ENCODE measurements at places on chromosomes 1 and 21.

- peak; percentile 59 for DNase-seq
These were observed 415.9 kb downstream of the PTPRC start for GRCh38 chr1:199054694-199055093.

- peak; percentile 14 for DNase-seq
These were observed 57.7 kb upstream of the F3 start for GRCh38 chr1:94599095-94599813.

GRCh38 chr1:17274186-17275170 lies 25.6 kb downstream of the PADI3 start:
- no peak for DNase-seq

GRCh38 chr1:39238476-39238875 lies 34.0 kb downstream of the MACF1 start:
- peak; percentile 19 for DNase-seq

- no peak for DNase-seq
These were observed 16.4 kb downstream of the RIMS3 start for GRCh38 chr1:40648928-40649591.

All from cerebellum (tissue), 4 donors.